ENCODE measurements at places on chromosomes 11 and 22.
A peak's percentile ranks its signal among the peaks of the same experiment; 100 is the strongest.

DNA sequence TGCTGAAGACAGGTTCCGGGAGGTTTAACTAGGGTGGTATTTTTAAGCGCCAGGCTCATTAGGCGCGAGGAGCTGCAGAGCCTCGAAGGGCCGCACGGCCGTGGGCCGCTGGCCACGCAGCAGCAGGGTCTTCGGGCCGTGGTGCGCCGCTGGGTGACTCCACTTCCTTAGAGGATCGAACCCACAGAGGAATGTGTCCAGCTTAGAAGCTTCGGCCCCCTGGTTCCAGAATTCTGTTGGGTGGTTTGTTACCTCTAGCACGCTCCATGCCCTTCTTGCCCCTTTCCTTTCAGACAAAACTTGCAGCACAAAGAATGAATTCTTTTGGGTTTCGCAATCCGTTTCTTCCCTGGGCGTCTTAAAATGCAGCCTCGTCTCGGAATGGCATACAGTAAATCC lies 773 bp upstream of the PATL1 start:
- DNase-seq: no peak

- DNase-seq: no peak
These were observed 1102.6 kb downstream of the DLG2 start for GRCh38 chr11:84524422-84525051.

- DNase-seq: peak; percentile 36
These were observed 19.0 kb upstream of the E2F8 start for GRCh38 chr11:19259487-19260345.

- no peak for DNase-seq
These were observed 40.5 kb downstream of the IGLL5 start for GRCh38 chr22:22927888-22928665.

GRCh38 chr22:45199723-45200122 lies 36.0 kb downstream of the NUP50 start:
- no peak for DNase-seq

DNA sequence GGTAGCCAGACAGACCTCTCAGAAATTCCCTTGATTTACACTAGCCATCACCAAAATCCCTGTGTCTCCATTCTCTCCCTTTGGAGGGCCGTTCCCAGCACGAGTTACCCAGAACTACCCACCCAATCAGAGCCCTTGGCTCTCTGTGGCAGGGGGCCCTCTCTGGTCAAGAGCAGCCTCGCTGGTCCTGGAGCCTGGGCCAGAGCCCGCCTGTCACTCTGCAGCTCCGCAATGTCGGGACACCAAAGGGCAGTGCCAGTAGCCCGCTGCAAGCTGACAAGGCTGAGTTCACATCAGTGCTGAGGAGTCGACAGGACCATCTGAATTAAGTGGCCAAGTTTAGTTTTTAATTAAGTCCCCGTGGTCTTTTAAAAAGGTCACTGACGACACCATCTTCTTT lies 241.6 kb downstream of the ST3GAL4 start:
- no peak for DNase-seq

GRCh38 chr11:79066456-79067351 lies 374.1 kb downstream of the TENM4 start:
- DNase-seq: no peak

- no peak for DNase-seq
These were observed 419.7 kb upstream of the CNTN5 start for GRCh38 chr11:98600786-98601773.

- no peak for DNase-seq
These were observed 232.6 kb downstream of the CASP12 start for GRCh38 chr11:104665641-104666040.

- no peak for DNase-seq
These were observed 737 bp upstream of the STIP1 start for GRCh38 chr11:64185175-64185692.

- no peak for DNase-seq
These were observed 12.3 kb downstream of the PSMD13 start for GRCh38 chr11:249062-249461.

- DNase-seq: peak; percentile 66
These were observed 4.7 kb downstream of the FEN1 start for GRCh38 chr11:61797263-61797944.

GRCh38 chr11:30495437-30495836 lies 90.7 kb downstream of the MPPED2 start:
- no peak for DNase-seq
